Activated CD8-positive, alpha-beta T cell treated with anti-CD3 and anti-CD28 coated beads, Interleukin-2, amount 10 ng/mL, durations not matched to agents 7 days and 5 days (primary cell): ENCODE measurements at places on chromosomes 11 and 22. TPM values are rescaled to one million over a fixed set of nuclear protein-coding genes. Genes with fewer than 3 reads are reported as not detected.

GRCh38 chr11:78572394-78572793, 2.3 kb downstream of the NARS2 start:
- no peak for DNase-seq
- no peak overlapping the region for H3K27ac ChIP-seq

- H3K27me3 ChIP-seq, result no peaks in the 10 kb centered on the region
- no peak overlapping the region for H3K27ac ChIP-seq
- DNase-seq, result no peak
- no peaks in the 10 kb centered on the region for H3K36me3 ChIP-seq
- H3K4me1 ChIP-seq, result no peaks in the 10 kb centered on the region
These were observed 348.9 kb downstream of the LRRC4C start for GRCh38 chr11:41110527-41110926.

- no peak overlapping the region for H3K27ac ChIP-seq
- H3K27me3 ChIP-seq, result peaks cover 2% of the 10 kb centered on the region
- no peaks in the 10 kb centered on the region for H3K36me3 ChIP-seq
- no peak overlapping the region for H3K4me3 ChIP-seq
These were observed 388.2 kb downstream of the TMEM135 start for GRCh38 chr11:87425943-87426342.

DNA sequence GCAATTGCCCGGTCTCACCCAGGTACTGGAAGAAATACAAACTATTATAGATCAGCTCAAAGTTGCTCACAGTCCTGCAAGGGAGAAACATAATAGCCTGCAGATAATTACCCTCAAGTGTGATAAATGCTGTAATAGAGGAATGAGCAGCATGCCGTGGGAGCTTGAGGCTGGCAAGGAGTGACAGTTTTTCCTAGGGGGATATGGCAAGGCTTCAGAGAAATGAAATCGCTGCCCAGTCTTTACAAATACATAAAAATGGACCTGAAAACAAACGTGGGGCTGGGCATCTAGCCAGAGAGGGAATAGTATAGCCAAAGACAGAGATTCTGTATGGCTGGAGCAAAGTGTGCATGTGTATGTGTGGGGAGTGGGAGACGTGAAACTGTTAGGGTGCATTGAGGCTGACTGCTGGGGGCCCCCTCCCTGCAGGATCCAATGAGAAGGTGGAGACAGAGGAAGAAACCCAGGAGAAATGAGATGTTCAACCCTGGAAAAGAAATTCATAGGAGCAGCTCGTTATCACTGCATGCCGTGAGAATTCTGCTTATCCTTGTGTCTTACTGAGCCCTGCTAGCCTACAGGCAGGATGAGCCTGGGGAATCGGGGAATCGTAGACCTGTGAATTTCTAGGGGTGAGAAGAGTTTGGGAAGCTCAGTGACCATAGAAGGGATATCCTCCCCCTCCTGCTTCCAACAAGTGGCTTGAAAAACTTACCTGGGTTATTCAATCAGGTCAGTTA, 167.0 kb downstream of the LDLRAD3 start:
- no peaks in the 10 kb centered on the region for H3K36me3 ChIP-seq
- H3K4me1 ChIP-seq, result no peaks in the 10 kb centered on the region
- H3K27me3 ChIP-seq, result no peaks in the 10 kb centered on the region

DNA sequence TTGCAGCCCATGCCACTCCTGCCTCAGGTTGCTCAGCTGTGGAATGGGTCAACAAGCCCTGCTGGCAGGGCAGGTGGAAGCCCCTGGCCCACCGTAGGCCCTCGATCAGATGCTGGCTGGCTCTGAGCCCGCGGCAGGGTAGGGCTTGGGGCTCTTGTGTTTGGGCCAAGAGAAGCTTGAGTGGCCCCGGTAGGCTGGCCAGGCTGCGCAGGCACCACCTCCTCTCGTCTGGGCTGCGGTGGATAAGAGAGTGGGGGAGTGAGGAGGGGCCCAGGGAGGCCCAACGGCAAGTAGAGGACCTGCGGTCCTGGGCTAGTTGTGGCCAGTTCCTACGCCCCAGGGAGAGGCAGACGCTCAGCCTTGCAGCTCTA, 115.2 kb downstream of the CEP164 start:
- H3K4me1 ChIP-seq, result no peaks in the 10 kb centered on the region
- H3K36me3 ChIP-seq, result no peaks in the 10 kb centered on the region
- H3K4me3 ChIP-seq, result no peak overlapping the region
- no peak overlapping the region for H3K27ac ChIP-seq
- no peak for DNase-seq

GRCh38 chr11:133681901-133682300, 149.6 kb upstream of the OPCML start:
- H3K27ac ChIP-seq, result no peak overlapping the region
- no peak for DNase-seq
- H3K4me1 ChIP-seq, result no peaks in the 10 kb centered on the region
- H3K4me3 ChIP-seq, result no peak overlapping the region

GRCh38 chr11:35855671-35856070, 88.2 kb upstream of the LDLRAD3 start:
- no peak overlapping the region for H3K4me3 ChIP-seq
- no peak for DNase-seq
- H3K27me3 ChIP-seq, result peaks cover 2% of the 10 kb centered on the region
- H3K36me3 ChIP-seq, result no peaks in the 10 kb centered on the region
- H3K4me1 ChIP-seq, result no peaks in the 10 kb centered on the region

- H3K27me3 ChIP-seq, result no peaks in the 10 kb centered on the region
- H3K4me3 ChIP-seq, result no peak overlapping the region
- H3K36me3 ChIP-seq, result no peaks in the 10 kb centered on the region
- DNase-seq, result no peak
These were observed 687.8 kb downstream of the KCNA4 start for GRCh38 chr11:29328961-29329441.

- H3K4me1 ChIP-seq, result peaks cover 23% of the 10 kb centered on the region
- no peak overlapping the region for H3K27ac ChIP-seq
- no peak overlapping the region for H3K4me3 ChIP-seq
- H3K36me3 ChIP-seq, result peaks cover 3% of the 10 kb centered on the region
- no peak for DNase-seq
- H3K27me3 ChIP-seq, result peaks cover 13% of the 10 kb centered on the region
These were observed 43.2 kb upstream of the CLMP start for GRCh38 chr11:123238297-123238696.

GRCh38 chr11:110085255-110085838, 7.8 kb upstream of the ZC3H12C start:
- no peak overlapping the region for H3K4me3 ChIP-seq
- peaks cover 23% of the 10 kb centered on the region for H3K27me3 ChIP-seq
- no peak for DNase-seq
- H3K27ac ChIP-seq, result no peak overlapping the region
- no peaks in the 10 kb centered on the region for H3K4me1 ChIP-seq

DNA sequence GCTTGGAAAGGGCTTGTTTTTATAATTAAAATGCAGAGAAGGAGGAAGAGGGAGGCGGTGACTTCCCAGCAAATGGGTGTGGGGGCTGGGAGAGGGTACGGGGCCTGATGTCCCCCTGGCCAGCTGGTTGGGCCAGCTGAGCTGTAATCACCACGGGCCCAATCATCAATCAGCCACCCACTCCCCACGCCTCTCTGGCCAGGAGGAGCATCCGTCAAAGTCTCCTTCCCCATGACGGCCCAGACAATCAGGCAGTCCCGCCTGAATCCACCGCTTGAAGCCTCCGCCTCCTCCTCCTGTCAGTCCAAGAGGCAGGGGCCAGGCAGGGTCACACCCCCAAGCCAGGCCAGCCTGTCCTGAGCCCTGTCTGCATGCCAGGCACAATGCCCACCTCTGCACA, 13.3 kb upstream of the CABP7 start:
- no peak overlapping the region for H3K4me3 ChIP-seq
- no peak overlapping the region for H3K27ac ChIP-seq
- no peak for DNase-seq
- H3K36me3 ChIP-seq, result no peaks in the 10 kb centered on the region
- H3K27me3 ChIP-seq, result peaks cover 2% of the 10 kb centered on the region

Gene CNTF
- 2.8 TPM for total RNA-seq

Gene OR8D1
- not detected for total RNA-seq

Gene OR2D2
- total RNA-seq, result not detected

Gene RHOD
- total RNA-seq, result not detected

Gene SHANK3
- 0.05 TPM for total RNA-seq

Gene CHST1
- not detected for total RNA-seq

Gene CBL
- 43.6 TPM for total RNA-seq

Gene OR51B2
- not detected for total RNA-seq

Gene CDK2AP2
- 168 TPM for total RNA-seq
